Effector CD4-positive, alpha-beta T cell (primary cell): ENCODE measurements at places on chromosomes 7 and 10.
A peak's percentile ranks its signal among the peaks of the same experiment; 100 is the strongest.

GRCh38 chr10:31864834-31865518 lies 63.7 kb downstream of the ARHGAP12 start:
- DNase-seq, result no peak

DNA sequence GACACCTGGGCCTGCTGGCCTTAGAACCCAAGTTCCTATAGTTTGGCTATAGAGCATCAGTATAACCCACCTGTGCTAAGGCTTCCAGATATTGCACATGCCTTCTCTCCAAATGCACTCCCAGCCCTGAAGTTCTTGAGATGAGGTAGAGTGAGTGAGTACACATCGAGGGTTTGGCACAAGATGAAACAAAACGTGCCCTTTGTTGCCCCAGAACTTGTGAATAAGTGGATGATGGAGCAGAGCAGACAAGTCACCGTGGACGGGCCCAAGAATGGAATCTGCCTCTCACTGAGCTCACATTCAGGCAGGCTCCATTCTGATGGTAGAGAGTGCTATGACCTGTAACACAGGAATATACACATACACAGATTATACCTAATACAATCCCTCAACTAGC lies 73.0 kb upstream of the STK17A start:
- no peak for DNase-seq

DNA sequence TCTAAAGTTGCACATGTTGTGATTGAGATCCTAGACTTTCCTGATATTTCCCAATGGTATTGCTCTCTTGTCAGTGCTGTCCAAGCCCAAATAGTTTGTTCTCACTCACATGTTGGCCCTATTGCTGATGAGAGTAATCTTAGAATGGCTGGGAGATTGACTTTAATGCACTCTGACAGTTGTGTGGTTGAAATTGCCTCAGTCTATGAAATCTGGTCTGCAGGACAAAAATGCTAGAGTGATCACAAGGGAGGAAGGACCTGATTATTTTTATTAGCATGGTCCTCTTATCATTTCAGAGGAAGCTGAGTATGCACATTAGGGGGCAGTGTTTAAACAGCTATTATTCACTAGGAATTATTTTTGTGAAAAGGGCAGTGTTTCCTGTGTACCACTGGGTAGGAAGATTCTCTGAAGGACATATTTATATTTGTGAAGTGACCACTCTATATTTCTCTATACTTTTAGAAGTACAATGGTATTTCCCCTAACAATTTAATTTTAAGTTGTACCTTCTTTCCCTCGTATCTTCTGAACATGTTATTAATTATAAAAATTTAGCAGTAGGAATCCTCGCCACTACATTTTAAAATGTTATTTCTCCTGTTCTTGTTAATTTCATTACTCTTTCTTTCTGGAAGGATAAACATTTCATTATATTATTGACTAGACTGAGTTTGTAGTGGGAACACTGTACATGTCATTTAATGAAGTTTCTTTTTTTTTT lies 64.4 kb downstream of the SUGCT start:
- DNase-seq, result no peak

DNA sequence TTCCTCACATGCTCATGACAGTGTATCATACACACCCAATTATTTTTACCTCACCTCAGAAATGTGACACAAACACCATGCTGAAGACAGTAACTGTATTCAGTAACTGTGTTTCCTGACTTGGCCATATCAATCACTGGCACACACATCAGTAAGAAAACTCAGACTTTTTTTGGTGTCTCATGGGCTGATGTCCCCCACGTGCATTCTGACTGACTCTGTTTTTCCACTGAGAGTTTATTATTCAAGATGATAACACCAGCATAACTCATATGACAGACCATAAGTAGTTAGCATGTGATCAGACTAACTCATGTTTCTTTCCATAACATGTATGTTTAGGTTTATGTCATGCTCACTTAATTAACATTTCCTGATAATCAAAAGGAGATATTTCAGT lies 124.8 kb downstream of the CD36 start:
- no peak for DNase-seq

GRCh38 chr10:103765981-103766380 lies 89.4 kb downstream of the SH3PXD2A start:
- DNase-seq, result peak; percentile 73

DNA sequence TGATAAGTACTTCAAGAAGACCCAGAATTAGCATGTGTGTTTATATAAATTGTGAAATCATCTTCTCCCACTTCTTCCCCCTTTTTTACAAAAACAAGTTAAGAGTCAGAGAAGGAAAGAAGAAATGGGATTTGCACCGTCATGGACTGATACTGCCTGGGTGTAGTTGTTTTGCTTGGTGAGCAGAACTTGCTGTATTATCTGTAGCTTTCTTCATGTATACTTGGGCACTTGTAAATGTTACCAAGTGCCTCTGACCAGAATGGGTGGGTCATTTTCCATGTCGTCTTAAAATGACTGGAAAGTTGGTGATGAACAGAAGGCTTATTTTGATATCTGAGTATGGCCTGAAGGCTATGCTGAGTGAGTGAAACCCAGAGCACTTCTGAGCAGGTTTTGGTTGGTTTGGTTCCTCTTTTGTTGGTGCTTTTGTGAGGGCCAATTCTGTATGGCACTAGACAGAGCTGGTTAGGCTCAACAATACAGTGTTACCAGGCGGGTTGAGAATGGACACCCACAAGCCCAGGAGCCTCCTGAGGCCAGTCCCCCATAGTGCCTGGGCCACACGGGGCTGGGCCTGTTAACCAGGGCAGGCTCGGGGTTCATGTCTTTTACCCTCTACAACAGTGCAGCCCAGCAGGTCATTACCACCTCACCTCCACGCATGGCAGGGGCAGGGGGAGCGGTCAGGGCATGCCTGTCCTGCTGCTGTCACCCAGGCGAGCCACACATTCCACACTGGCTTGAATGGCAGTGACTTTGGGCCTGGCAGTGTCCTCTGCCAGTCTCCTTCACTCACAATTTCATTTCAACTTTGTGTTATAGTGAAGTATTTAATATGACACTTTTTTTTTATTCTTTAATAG lies 115.1 kb downstream of the CCNY start:
- DNase-seq, result no peak

DNA sequence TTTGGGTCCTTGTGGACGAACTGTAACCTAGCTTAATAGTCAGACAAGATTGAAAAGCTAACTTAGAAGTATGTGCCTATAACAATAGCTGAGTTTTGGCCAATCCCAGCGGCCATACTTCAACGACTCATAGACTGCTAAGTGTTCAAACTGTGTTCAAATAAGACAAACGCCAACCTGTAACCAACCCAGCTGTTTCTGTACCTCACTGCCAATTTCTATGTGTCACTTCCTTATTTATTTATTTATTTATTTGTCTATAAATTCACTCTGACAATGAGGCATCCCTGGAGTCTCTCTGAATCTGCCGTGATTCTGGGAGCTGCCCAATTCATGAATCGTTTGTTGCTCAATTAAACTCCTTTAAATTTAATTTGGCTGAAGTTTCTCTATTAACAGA lies 21.7 kb downstream of the ST8SIA6 start:
- DNase-seq, result no peak

DNA sequence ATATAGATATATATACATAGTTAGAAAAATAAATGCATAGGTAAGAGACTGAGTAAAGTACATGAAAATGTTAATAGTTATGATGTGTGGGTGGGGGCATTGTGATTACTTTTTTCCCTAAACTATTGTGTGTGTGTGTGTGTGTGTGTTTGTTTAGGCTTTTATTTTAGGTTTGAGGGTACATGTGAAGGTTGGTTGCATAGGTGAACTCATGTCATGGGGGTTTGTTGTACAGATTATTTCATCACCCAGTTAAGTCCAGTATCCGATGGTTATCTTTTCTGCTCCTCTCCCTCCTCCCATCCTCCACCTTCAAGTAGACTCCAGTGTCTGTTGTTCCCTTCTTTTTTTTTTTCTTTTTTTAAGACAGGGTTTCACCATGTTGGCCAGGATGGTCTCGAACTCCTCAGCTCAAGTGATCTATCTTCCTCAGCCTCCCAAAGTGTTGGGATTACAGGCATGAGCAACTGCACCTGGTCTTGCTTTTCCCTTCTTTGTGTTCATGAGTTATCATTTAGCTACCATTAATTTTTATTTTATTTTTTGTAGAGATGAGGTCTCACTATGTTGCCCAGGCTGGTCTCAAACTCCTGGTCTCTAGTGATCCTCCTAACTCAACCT lies 1.9 kb upstream of the RUFY2 start:
- no peak for DNase-seq

- DNase-seq, result no peak
Measured at GRCh38 chr7:31874631-31875386, 187.8 kb downstream of the PPP1R17 start.

GRCh38 chr10:17712053-17712452 lies 39.9 kb upstream of the TMEM236 start:
- no peak for DNase-seq

- DNase-seq, result no peak
Measured at GRCh38 chr7:156752367-156753228, 112.0 kb downstream of the RNF32 start.

- DNase-seq, result no peak
Measured at GRCh38 chr7:35839860-35840854, 39.3 kb downstream of the SEPTIN7 start.

DNA sequence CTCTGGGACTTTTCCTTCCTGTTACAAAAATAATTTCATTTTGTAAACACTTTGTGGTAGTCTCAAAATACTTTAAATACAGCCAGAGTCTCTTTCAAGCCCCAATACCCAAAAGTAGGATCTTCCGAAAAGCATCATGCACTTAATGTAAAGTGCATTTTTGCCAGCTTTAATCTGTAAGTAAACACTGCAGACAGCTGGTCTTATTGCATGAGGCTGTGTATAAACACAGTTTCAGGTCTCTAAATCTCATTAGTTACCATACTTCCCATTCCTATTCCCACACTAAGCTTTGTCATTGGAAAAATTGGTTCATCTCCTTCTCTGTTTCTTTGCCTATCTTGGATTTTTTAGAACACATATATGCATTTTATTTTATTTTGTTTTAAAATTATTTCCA lies 87.6 kb upstream of the GNAI1 start:
- DNase-seq, result no peak

- DNase-seq, result no peak
Measured at GRCh38 chr10:43874984-43875383, 226.3 kb upstream of the ZNF32 start.

DNA sequence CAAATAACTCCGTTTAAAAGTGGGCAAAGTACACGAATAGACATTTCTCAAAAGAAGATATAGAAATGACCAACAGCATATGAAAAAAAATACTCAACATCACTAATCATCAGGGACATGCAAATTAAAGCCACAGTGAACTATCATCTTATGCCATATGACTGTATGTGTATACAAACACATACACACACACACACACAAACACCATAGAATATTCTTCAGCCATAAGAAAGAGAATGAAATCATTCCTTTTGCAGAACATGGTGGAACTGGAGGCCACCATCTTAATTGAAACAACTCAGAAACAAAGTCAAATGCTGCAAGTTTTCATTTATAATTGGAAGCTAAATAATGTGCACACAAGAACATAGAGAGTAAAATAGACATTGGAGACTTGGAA lies 1019.4 kb downstream of the KCNMA1 start:
- DNase-seq, result no peak

- no peak for DNase-seq
Measured at GRCh38 chr7:32515890-32516550, 20.7 kb downstream of the AVL9 start.

DNA sequence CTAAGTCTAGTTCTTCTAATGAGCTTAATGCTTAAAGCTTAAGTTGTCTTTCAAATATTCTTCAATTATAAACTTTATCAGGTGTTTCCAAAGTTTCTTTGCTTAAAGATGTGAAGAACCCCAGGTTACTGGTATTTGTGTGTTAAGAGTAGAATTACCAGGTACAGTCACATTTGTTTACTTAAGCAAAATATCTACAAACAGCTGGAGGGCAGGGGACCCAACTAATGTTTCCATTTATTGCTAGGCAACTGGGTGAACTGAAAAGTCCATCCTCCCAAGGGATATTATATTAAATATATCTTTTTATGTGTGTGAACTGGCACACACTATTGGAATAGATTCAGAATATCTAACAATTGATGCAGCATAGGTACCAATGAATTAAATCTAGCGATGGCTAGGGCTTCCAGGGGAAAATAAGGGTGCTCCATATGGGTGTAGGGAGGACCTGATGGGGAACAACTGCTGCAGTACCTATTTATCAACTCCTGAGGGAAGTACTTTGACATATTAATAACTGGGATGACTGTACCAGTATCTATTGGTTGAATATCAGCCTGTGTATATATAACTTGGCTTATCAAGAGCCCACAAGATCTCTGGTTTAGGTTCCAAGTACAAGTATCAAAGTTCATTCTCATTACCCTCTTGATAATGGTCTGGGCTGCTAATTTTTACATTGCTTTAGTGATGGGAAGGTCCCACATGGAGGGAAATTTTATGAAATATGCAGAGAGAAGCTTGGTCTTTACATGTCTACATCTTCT lies 10.3 kb upstream of the AGR3 start:
- DNase-seq, result no peak

DNA sequence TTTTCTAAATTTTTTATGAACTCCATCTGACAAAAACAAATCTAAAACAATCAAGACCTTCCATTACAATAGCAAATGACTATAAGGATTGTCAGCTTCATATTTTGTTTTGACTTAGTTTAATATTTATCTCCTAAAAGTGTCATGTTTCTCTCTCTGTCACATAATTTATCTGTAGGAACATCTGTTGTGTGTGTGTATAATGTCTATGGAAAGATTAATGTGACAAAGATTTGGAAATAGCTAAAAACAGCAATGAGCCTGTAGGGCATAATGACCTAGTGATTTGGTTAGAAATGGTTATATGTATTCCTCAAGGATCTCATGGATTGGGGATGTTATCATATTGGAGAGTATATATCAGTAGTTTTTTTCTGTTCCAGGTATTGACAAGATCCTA lies 69.6 kb upstream of the MDFIC start:
- no peak for DNase-seq

- no peak for DNase-seq
Measured at GRCh38 chr10:78688230-78688900, 380.4 kb upstream of the ZMIZ1 start.

DNA sequence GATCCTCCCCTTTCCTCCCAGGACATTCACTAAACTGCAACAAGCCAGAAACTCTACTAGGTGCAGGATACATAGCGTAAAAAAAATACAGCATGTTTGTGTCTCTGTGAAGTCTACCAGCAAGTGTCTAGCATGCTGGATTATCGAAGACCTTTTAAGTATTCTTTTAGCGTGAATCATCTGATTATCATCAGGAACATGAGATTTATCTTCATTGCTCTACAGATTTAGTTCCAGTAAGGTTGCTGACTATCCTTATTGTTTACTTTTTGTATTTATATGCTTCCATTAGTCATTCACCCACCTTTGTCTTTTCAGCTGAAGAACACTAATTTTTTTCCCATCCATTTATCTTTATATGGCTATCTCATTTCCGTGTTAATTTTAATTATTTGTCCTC lies 62.8 kb downstream of the PDZD8 start:
- DNase-seq, result no peak
